NCI-H1694 (cell line): ENCODE measurements at places on chromosomes 1 and 21.

GRCh38 chr21:40797891-40798290 lies 49.1 kb downstream of the DSCAM start:
- no peak for DNase-seq

DNA sequence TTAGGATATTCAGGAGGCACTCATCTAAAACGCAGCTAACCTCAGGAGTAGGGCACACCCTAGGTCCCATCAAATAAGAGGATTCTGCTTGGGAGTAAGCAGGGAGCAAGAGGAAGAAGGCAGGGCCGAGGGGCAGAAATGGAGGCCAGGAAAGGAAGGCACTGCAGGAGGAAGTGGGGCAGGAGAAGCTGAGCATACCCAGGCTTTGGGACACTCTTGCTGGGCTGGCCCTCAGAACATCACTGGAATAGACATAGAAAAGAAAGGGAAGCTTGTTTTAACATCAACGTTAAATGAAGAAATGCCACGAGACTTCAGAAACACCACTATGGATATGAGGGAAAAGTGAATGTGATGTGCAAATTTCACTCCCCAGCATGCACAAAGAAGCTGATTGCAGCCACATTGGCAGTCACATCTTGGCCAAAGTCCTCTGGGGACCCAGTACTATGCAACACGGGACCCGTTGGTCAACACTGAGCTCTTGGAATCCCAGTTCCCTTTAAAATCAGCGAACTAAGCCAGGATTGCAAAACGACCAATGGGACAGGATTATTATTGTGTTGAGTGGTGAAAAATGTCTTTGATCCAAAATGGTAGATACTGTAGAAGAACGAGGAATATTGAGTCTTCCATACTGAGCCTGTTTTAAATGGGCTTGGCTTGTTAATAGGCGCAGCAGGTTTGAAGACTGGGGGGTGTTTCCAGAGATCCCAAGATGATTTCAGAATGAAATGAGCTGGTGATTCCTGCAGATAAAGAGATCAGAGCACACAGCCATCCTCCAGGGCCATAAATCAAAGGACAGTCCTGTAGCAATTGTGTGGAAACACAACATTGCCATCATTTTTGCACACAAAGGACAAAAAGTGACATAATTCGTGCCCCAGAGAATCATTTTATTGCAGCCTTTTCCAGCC lies 152.4 kb downstream of the TOMM20 start:
- no peak for DNase-seq

GRCh38 chr1:228071839-228072657 lies 10.5 kb upstream of the ARF1 start:
- DNase-seq: no peak

DNA sequence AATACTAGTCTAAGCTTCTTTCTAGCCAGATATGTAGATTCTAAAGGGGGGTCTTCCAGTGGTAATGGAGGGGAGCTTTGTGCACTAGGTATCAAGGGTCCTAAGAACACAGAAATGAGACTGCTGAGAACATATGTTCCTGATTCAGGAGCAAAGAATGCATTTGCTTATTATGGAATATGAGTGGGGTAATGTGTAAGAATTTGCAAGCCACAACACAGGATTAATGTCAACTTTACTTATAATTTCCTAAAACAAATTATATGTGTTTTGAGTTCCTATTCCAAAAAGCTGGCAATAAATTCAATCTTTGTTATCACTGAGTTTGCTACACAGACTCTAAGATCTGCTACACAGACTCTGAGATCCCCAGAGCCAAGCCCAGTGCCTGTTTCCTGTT lies 357.0 kb upstream of the PTBP2 start:
- no peak for DNase-seq

DNA sequence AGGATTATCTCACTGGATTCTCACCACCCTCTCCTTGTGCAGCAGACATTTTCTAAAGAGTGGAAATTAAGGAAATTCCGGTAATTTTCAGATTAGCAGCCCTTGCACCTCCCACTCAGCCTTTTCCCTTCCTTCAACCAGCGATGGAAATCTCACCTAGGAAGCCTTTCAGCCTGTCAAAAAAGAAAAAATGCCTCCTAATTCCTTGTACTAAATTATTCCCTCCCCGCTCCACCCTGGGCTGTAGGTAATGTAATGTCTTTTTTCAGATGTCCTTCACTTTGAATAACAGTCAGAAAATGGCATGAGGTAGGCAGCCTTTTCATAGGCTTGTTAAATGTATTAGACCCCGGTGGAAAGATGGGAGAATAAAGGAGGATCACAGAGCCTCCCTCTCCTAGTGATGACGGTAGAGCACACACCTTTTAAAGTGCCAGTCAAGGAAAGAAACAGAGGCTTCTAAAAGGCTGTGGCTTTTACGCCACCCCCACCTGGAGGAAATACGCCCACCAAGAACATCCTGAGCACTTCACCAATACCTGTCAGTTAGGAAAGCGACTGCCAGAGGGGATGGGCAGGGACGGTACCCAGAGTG lies 62.8 kb upstream of the NEK2 start:
- DNase-seq: no peak

DNA sequence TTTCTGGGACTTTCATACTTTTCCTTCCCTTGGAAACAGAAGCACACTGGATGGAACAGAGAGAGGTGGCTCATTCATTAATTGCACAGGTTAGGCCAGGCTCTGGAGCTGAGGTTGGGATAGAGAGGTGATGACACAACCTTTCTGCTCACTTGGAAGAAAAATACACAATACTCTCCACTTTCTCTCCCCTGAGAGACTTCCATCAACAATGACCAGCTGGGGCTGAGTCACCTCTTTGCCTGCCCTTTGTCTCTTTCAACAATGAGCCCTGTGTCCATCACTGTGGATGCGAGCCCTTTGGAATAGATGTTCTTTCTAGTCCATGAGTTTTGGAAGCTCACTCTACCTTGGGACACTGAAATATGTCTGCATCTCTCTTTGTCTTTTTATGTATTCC lies 43.1 kb downstream of the ATP2B4 start:
- no peak for DNase-seq

DNA sequence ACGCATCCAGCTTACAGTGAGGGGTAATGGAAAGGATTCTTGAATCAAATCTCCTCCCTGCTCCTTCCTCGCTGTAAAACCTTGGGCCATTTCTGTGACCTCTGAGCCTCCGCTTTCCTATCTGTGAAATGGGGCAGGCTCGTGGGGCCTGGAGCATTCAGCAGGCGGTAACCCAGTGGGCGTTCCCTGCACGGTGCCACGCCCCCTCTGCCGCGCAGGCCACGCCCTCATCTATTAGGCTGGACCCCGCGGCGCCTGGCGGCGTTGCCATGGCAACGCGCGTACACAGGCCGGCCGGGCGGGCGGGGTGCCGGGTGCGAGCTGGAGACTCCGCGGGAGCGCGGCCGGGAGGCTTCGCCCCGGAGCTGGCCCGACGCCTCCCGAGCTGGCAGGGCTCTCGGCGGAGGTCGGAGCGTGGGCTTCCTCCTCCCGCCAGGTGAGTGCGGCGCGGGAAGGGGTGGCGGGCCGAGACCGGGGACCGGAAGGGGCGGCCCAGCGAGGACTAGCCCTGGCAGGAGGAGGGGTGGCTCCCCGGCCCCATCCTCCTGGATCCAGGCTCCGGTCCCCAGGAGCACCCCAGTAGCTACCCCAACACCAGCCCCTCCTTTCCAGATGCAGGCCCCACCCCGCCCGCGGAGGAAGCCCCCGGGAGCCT lies at the start of gene FHAD1:
Gene FHAD1 (plus strand): TSS at position 264 of the 655 bp plus-strand sequence. CDS start 4,562 bp downstream, outside the sequence.
- DNase-seq: peak; percentile 5

DNA sequence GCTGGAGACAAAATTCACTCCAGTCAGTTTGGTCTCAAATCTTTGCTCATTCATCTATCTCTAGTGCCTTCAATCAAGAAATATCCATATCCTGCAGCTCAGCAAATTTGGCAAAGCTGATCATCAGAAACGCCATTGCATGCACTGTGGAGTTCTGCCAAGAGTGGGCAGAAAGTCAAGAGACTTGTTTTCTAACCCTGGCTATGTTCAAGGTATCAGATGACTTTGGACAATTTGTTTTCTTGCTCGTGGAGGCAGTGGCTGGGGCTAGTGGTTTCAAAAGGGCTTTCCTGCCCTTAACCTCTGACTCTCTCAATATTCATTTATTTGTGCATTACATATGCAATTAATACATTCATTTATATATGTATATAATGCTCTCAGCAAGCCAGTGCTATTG lies 12.8 kb upstream of the LRRC52 start:
- DNase-seq: no peak

- no peak for DNase-seq
Measured at GRCh38 chr1:23489842-23490241, 5.9 kb upstream of the ASAP3 start.

DNA sequence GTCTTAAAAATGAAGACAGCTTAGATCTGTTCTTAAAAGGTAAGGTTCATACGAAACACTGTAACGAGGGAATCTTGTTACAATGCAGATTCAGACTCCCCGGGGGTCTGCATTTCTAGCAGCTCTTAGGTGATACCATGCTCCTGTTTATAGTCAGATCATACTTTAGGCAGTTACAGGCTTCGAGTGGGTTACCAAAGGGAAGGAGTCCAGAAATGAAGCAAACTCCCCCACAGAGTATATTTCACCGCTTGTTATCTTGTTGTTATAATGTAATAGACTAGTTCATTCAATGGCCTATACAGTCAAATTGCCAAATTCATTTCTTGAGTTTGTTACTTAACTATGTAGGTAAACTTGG lies 601.1 kb downstream of the USP25 start:
- DNase-seq: no peak

- DNase-seq: no peak
Measured at GRCh38 chr21:45256021-45256911, 31.4 kb downstream of the POFUT2 start.

DNA sequence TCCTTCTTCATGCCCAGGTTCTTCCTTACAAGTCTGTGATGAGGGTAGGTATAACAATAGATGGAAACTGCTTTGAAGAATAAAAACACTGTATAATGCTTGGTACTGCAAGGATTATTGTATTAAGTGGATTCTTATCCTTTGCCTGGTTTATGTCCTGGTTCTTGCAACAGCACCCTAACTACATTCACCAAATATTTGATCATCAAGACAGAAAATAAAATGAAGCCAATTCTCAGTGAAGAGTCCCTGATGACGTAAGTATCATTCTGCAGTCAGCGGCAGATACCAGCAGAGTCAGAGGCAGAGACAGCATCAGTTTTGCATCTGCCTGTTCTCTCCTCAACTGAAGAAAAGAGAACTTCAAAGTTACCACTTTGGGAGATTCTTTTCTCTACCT lies 19.7 kb downstream of the ARHGEF11 start:
- no peak for DNase-seq

GRCh38 chr1:203799157-203799556 lies 3.7 kb downstream of the ZBED6 start:
- no peak for DNase-seq

GRCh38 chr1:87612956-87613355 lies 284.3 kb downstream of the LMO4 start:
- DNase-seq: no peak

GRCh38 chr21:41428847-41429246 lies 2.8 kb downstream of the MX1 start:
- no peak for DNase-seq

DNA sequence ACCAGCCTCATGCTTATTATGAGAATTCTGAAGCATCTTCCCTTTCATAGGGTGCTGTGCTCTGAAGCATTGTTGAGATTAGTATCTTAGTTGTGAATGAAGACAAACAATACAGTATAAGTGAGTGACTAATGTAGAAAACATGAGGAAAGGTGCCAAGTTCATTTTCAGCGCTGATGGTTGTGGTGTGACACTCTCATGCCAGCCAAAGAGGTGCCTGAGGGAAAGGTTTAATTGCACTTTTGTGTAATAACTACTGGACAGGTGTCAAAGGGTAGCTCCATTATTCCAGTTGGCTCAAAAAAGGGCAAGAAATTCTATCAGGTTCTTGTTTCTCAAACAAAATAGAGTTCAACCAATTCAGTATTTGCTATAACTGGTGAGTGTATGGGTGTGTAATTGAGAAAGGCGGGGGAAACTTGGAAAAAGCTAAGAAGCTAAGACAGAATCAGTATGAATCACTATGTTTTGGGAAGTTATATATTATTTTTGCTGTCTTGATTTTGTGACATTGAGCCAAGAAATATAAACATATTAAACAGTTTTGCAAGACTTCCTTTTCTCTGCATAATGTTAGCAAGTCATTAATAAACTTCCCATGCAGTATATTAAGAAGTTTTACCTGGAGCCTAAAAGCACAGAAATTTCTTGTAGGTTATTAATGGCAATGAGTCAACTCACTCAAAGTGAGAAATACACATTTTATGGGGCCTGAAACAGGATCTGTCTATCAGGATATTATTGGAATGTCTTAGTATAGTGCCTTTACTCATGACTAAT lies 31.8 kb downstream of the KCNK2 start:
- no peak for DNase-seq

- DNase-seq: no peak
Measured at GRCh38 chr1:72650843-72651435, 368.6 kb upstream of the NEGR1 start.

DNA sequence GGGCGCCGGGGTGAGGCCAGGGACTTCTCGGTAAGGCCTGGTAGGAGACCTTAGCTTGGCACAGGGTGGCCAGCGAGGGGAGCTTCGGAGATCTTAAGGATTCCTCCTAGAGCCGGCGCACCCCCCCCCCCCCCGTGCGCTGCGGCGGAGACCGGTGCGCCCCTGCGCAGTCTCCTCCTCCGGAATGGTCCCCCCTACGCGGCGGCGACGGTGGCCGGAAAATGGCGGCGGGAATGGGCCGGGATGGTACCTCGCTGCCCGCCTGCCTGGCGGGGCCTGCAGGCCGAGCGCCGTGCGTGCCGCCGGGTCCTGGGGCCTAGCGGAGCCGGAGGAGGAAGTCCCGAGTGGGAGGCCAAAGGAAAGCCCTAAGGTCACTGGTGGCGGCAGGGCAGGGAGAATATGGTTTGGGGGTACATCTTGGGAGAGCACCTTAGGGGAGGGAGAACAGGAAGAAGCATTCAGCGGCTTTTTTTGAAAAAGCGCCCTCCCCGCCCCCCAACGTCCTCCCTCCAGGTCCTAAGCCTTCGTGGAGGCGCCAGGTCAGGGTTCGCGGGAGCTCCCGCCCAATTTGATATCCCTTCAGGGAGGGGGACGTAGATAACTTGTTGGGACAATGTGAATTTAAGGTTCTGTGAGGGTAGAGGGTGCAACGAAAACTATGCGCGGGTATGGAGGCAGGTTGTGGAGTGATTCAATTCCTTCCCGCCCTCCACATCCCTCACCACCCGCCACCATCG lies 429 bp downstream of the SRRM1 start:
- no peak for DNase-seq

DNA sequence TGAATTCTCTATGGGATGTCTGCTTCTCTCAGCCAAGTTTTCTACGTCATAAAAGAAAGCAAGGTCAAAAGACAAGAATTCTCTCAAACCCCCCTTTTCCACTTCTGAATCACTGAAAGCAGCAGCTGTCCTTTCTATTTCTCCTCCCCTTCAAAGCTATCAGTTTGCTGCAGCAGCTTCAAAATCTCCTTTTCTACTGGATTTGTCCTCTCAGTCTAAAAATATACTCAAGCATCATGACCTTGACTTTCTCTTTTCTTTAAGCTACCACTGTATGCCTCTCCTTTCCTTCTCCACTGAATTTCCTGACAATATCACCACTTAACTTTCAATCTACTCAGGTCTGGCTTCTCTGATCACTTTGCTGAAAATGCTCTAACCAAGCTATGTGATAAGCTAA lies 1.9 kb downstream of the WDR64 start:
- no peak for DNase-seq
